NT2/D1 (cell line): ENCODE measurements at places on chromosomes 6 and 20.

DNA sequence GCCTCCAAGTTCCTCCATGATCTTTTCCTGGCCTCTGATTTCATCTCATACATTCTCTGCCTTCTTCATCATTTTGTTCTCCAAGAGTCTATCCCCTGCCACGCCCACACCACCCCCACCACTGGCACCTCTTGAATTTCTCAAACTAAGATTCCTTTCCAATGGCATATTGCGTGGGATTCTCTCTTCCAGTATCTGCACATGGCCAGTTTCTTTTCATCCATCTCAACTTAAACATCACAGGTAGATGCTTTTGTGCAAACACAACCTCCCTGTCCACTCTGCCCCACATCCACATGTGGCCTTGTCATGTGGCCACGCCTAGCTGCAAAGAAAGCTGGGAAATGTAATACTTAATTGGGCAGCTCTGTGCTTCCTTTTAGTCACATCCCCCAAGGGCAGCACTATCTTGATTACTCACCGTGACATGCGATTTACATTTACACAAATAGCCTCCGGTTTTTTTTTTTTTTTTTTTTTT is 33.4 kb upstream of the ZMYND8 start:
- DNase-seq = no peak

DNA sequence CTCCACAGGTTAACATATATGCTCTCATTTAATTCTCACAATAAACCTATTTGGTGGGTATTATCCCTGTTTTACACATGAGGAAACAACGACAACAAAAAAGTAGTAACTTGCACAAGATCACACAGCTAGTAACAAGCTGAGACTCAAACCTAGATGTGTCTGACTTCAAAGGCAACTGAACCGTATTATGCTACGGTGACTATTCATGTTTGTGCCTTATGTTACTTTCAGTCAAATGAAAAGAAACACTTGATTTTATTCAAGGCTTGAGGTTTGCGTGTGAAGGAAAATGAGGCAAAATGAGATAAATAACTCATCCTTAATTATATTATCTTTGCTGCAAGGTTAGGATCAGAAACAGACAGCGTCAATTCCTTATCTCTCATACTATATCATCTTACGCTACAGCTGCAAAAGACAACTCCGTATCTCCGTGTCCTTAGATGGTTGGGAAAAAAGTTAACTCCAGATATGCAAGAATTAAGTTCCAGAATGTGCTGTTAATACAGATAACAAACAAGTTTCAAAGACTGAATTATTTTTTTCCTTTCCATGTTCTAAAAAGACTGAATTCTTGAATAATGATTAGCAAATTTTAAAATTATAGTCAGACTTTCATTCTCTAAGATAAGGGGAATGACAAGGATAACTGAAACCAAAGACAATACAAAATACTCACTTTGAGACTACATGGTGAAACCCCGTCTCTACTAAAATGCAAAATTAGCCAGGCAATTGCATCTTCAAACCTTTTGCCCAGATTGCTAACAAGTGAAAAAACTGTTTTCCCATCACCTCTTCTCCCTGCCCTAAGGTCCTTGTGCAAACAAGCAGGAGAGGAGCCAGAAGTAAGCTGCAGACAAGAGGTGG is 27.8 kb downstream of the STAU1 start:
- no peak for DNase-seq

GRCh38 chr6:3473773-3474172 is 16.9 kb upstream of the SLC22A23 start:
- no peak for DNase-seq

DNA sequence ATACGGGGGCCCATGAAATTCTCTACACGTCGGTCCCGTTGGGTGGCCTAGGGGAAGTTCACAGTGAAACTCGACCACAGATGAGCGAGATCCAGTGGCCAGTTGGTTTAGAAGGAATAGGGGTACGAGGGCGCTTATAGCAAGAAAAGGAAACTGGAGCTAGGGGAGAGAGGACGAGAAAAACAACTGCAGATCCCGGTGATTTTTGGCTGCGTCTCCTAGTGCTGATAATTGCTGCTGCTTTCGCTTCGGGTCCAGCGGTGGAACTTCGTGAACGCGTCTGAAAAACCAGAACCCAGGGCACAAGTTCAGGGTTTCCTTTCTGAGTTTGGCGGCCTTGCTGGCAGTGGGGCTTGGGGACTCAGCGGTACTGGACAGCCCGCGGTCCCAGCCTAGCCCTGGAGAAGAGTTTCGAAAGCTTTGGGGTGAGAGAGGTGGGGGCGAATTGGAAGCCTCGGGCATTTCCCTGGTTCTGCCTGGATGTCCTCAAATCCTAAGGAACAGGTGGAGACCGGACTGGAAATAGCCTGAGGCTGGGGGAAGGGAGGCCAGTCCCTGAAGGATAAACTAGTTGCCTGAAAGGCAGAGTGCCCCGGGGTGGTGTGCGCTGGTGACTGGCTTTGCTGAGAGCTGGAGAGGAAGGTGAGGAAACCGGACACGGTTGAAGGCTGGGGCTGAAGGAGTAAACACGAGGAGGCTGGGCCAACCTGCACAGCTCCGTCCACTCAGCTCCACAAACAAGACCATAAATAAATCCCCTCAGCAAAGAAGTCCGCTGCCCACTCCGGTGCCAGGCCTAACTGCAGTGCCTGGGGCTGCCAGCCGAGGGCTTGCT is 793 bp downstream of the GMPR start:
- no peak for DNase-seq

DNA sequence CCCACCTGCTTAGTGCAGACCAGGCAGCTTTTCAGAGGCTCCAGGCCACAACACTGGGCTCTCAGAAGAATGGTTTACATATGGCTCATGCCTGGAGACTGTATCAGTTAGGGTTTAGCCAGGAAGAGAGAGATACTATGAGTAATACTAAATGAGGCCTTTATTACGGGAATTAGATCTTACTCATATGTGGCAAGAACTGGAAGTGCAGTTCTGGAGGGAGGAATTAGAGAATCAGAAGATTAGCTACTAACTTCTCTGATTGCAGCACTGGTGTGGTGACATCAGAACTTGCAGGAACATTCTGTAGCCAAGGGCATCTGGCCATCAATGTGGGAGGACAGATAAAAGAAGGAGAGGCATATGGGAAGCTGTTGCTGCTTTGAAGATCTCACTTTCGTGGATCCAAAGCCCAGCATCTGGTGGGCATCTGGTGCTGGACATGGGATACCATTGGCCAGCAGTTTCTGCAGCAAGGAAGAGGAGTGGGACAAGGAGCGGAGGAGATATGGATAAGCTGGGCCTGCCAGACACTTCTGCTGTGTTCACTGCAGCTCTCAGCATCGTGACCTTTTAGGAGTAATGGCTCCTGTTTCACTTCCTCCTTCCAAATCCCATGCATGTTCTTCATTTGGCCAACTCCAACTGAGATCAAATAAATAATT is 248.5 kb downstream of the BTBD3 start:
- DNase-seq = no peak

- no peak for DNase-seq
Observed at GRCh38 chr20:47785854-47786764, 828 bp upstream of the SULF2 start.

DNA sequence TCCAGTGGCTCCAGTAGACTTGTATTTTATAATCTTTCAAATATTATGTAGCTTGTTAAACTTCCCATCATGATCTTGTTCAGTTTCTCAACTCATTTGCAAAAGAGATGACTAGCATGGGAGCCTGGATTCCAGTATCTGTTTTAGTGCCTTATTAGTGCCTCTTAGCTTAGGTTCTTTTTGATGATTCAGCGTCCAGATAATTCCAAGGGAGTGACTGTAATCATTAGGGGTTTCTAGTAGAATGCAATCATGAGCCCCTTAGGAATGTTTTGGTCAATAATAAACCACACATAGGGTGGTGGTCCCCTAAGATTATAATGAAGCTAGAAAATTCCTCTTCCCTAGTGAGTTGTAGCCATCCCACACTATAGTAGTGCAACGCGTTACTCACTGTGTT is 7.0 kb downstream of the CD2AP start:
- DNase-seq = no peak

DNA sequence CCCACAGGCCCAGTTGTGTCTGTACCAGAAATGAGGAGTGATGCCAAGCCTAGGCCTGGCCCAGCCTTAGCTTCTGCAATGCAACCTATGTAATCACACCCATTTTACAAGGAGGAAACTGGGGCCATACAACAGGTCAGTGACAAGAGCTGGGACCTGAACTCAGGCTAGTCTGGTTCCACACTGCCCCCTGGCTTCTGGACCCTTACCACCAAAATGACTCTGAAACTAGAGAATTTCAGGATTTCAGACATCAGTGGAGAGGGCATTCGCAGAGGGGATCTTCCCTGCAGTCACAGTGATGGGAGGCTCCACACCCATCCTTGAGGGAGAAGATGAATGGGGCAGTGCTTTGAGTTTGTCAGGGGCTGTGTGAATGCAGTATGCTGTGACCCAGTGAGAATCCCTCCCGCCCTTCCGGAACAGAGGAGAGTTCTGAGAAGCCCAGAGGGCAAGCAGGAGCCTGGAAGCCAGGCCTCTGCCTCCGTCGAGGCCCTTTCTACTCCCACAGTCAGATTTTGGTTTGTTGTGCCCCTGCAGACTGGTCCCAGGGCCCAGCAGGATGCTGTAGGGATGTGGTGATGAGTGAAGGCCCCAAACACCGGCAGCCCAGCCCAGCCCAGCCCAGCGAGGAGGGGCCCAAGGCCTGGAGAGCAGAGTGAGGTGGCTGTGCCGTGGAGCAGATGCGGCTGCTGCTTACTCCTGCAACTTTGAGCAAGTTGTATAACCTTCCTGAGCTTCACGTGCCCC is 48.1 kb upstream of the MYL9 start:
- DNase-seq = peak; percentile 44

- DNase-seq = no peak
Observed at GRCh38 chr6:20875369-20875963, 341.2 kb downstream of the CDKAL1 start.

DNA sequence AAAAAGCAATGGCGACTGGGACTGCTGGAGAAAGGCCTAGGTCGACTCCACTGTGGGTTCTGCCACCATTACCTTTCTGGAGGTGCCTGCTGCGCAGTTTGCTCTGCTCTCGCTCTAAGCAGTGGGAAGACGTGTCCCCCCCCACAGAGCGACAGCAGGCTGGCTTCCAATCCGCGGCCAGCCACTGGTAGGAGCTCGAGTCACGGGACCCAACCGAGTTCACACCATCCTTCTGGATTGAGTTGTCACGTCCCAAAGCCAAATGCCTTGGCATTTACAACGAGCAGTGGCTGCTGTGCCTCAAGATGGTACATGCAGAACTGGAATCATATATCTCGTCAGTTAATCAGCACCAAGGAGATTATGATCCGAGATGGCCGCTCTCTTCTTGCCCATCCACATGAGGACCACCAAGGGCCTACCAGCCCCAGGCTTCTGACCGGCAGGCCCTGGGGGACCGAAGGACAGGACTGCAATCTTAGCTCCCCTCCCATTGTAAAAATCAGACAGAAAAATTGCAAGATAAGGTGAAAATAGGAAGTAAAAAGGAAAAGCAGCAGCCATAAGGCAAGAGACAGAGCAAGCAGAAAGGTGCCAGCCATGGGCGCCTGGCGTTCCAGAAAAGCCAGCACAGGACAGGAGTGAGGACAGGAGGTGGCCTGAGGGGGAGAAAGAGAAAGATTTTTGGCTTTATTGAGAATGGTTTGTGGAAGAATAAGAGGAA is 74.4 kb downstream of the TRAM2 start:
- no peak for DNase-seq

- no peak for DNase-seq
Observed at GRCh38 chr20:59775687-59776055, 157.8 kb downstream of the SYCP2 start.

GRCh38 chr6:169881398-169881797 is 130.0 kb downstream of the ERMARD start:
- no peak for DNase-seq
